ENCODE measurements at places on chromosomes 2 and 18. TPM values are rescaled to one million over a fixed set of nuclear protein-coding genes. Genes with fewer than 3 reads are reported as not detected.

Gene MERTK
- 5.2 TPM for total RNA-seq

Gene PSMA8
- not detected for total RNA-seq

Gene TIA1
- total RNA-seq = 41.5 TPM

Gene SLC5A7
- 0.04 TPM for total RNA-seq

Gene HADHB
- total RNA-seq = 49.8 TPM

Gene CHRNG
- total RNA-seq = not detected

Gene REG3A
- total RNA-seq = 59,927 TPM

Gene TUBA4B
- total RNA-seq = not detected

Gene CXCR1
- total RNA-seq = 0.52 TPM

Gene IGFBP5
- 91.6 TPM for total RNA-seq

Gene TMEM247
- total RNA-seq = not detected
